ENCODE measurements at places on chromosomes 4 and X.

- no peak for DNase-seq
Measured at GRCh38 chr4:188879598-188879997, 740.4 kb downstream of the TRIML1 start.

DNA sequence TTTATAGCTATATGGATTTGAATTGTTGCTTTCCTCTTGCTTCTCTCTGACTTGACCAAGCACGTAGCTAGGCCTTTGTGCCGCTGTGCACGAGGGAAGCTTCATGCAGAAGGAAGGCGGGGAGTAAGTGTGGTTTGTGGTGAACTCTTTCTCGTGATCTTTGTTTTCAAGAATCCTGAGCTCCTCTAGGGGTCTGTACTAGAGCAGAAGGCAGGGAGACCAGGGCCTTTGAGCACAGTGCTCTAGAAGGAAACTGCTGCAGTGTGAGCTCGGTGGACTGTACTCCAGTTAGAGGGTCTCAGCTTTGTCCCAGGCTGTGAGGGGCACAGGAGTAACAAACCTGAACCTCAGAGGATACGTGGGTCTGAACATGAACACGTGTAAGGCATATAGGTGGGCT lies 49.0 kb downstream of the AGA start:
- no peak for DNase-seq

GRCh38 chrX:8204169-8204935 lies 33.3 kb upstream of the VCX2 start:
- no peak for DNase-seq

DNA sequence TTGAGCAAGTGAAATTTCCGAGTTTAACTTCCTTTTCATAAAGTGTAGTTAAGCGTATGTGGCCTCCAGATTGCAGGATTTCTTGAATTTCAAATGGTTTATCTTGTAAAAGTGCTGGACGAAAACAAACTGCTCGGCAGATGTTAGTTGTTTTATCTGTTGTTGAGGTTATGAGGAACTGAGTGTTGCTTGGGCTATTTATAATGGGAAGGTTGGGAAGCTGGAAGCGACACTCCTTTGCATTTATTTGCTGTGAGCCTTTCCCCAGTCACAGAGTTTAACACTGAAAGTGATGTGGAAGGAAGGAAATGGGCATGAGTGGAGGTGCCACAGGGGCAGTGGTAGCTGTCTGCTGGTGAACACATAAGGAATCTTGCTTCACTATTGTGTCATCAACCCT lies 284.9 kb downstream of the PCDH7 start:
- DNase-seq: no peak

DNA sequence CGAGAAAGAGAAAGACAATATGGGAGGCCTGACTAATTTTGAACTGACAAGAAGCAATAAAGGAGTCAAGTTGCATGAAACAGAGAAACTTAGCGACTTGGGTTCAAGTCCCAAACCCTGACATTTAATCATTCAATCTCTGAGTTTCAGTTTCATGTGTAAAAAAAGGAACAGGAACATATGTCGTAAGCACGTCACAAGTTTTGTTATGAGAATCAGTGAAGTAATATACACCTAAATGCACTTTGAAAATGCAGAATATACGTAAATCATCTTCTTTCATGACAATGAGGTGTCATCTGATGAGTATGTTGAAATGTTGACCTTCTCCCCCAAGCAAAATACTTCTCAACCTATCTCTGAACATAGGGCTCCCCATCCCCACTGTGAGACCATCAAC lies 10.4 kb downstream of the ACOT9 start:
- no peak for DNase-seq

DNA sequence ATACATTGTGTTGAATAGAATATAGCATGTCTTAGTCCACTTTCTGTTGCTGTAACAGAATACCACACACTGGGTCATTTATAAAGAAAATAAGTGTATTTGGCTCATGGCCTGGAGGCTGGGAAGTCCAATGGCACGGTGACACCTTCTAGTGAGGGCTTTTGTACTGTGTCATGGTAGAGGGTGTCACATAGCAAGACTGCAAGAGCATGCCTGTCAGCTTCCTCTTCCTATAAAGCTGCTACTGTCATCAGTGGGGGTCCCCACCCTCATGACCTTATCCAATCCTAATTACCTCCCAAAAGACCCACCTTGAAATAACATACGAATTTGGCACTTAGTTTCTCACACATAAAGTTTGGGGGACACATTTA lies 193.2 kb downstream of the PTTG2 start:
- no peak for DNase-seq

DNA sequence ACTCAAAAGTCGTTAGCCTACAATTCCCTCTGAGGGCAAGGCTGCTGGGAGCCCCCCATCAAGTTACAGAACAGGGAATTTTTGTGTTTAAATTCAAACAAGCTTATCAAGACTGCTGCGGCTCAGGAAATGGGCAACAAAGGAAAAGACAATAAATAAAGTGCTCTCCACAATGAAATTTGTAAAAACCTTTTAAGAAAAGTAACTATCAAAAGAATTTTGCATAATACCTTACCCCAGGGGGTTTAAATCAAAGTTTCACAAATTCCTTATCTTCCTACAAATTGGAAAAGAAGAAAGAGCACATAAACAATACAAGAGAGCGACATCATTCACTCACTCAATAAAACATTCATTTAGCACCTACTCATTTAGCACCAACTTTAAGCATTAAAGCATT lies 97.9 kb upstream of the CCDC160 start:
- no peak for DNase-seq
